Urinary bladder (tissue), 4 donors: ENCODE measurements at places on chromosomes 6 and 20. TPM values are rescaled to one million over a fixed set of nuclear protein-coding genes. Genes with fewer than 3 reads are reported as not detected.

DNA sequence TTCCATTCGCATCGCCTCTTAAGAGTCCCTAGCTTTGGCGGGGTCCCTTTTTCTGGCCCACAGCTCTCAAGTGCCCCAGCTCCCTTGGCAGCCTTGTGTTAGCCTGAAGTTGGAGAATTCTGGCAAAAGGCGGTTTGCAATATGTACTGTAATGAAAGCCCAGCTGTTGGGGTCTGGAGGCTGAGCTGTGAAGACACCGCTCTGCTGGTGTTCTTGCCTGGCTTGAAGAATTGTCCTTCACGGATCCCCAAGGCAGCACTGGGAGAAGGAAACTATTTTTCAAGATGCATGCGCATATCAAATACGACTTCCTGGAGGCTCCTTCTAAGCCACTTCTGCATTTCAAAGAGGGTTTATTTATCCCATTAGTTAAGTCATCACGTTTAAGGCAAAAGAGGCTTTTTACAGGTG lies 21.4 kb upstream of the CITED2 start:
- DNase-seq: no peak

- no peak for DNase-seq
Measured at GRCh38 chr6:26122005-26122388, 34.8 kb downstream of the HFE start.

GRCh38 chr6:149921361-149921760 lies 1.6 kb downstream of the RAET1G start:
- no peak for DNase-seq

DNA sequence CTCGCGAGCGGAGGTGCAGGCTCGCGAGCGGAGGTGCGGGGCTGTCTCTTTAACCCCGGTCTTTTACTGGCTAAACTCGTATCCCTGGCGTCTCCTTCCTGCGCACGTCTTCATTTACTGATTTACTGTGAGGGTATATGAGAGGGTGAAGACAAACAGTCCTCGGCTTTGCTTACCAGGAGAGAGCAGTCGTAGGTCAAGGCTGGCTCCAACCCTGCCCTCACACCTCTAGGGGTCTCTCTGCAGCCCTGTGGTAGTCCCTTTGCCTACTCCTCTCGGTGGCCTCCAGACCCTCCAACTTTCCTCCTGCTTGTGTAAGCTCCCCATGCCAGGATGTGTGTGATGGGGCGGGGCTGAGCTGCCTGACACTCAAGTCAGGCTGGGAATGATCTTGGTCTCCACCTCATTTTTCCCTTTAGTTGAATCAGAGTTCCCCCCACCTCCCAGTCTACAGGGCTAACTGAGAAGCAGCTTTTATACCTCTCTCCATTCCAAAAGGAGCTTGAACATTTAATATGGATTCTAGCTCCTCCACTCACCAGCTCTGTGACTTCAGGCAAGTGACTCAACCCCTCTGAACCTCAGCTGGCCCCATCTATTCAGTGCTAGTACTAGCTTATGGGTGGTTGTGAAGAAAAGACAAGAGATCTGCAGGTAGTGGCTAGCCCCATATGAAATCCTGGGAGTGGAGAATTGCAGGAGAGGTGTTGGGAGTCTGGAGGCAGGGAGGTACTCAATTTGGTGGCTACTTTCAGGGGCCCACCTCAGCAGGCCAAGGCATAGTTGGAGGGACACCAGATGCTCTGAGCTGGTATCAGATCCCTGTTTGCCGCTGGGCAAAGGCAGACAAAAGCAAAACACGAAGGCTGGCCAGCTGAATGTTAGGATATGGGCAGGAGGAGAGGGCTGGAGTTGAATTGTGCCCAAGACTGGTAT lies 902 bp downstream of the SLC29A1 start:
- no peak for DNase-seq

The GCNT2 gene
- total RNA-seq: 15.0 TPM

The UNC93A gene
- not detected for total RNA-seq

The CYP24A1 gene
- 2.6 TPM for total RNA-seq

The SCRT2 gene
- total RNA-seq: not detected

The MRPS10 gene
- total RNA-seq: 46.4 TPM

The PRR18 gene
- total RNA-seq: not detected

The EYS gene
- 4.4 TPM for total RNA-seq
